Endothelial cell (in vitro differentiated cells): ENCODE measurements at places on chromosomes 7 and 10.

- DNase-seq = no peak
These were observed 154.3 kb downstream of the ARHGAP21 start for GRCh38 chr10:24569330-24569796.

GRCh38 chr10:132209130-132209529 lies 22.4 kb downstream of the DPYSL4 start:
- DNase-seq = no peak

DNA sequence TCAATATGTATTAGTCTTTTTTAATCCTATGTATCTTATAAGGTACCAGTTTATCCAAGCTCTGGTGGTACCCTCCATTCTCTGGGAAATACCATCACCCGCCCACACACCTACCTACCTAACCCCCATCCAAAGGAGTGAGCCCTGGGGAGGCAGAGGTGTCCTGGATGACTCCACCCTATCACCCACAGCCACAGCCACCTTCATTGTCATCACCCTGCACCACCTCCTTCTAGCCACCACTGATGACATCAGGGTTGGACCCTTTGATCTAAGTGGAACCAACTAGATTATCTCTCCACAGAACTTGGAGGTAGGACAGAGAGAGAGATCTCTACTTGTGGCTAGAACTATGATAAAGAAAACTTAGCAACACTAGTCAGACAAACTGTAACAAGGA lies 259.4 kb downstream of the PARD3 start:
- DNase-seq = no peak

DNA sequence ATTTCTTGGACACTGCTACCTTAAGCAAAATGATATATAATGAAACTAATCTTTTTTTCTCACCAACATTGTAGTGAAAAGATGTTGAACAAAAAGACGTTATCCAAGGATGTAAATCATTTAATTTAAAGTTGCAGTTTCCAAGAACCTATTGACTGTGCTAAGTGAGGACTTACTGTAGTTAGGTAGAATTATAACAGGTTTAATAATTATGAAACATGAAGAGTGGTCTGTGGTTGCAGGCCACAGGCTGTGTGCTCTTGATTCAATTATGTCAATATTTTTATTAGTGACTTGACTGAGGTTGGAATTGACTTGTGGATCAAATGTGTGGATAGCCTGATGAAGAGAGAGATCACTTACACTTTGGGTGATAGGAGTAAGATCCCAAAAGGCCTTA lies 478.1 kb downstream of the AUTS2 start:
- DNase-seq = no peak

- no peak for DNase-seq
These were observed 43.4 kb downstream of the GRK5 start for GRCh38 chr10:119250641-119251314.

GRCh38 chr7:157440346-157441022 lies 103.7 kb downstream of the DNAJB6 start:
- no peak for DNase-seq

DNA sequence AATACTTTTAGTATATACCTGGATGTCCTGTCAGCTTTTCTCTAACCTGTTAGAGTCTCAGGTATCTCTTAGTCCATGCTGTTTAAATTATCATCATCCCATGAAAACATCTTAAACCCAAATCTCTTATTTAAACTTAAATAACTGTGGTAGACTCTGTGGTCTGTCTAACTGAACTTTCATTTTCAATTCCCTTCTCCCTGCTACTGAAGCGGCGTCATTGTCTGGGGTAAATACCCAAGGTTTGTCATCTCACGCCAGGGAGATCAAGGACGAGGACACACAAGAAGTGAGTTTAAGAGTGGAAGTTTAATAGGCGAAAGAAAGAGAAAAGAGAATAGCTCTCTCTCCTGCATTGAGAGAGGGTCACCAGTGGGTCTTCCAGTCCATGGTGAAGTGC lies 804.4 kb upstream of the CELF2 start:
- DNase-seq = no peak

DNA sequence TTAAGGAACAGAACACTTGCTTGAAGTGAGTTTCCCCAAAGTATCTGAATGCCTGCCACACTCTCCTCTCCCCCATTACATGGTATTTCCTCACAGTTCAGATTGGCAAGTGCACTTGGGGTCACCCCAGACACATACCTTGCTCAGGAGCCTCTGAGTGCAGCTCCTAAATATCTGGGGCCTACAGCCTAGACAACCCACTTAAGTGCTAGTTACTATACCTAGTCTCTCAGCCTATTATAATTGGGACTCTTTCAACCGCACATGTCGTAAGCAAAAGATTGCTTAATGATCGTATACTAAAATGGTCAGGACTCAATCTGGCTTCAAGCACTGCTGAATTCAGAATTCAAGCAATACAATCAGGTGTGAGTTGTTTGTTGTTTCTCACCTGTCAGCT lies 19.9 kb downstream of the TMEM176B start:
- no peak for DNase-seq

DNA sequence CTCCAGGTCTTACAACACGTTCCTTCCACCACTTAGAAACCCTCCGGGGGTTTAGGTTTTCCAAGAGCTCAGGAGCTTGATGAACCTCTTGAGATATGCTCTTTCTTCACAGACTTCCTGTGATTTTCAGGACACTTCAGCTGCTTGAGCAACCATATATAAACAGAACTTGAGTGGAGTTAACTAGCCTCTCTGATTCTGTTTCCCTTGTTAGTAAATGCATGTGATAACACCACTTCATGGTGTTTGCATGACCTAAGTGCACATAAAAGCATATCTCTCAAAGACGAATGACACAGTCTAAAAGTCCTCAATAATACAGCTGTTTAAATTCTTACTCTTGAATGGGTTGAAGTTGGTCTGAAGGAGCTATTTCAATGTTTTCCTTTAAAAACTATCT lies 9.9 kb downstream of the PRR15 start:
- no peak for DNase-seq

DNA sequence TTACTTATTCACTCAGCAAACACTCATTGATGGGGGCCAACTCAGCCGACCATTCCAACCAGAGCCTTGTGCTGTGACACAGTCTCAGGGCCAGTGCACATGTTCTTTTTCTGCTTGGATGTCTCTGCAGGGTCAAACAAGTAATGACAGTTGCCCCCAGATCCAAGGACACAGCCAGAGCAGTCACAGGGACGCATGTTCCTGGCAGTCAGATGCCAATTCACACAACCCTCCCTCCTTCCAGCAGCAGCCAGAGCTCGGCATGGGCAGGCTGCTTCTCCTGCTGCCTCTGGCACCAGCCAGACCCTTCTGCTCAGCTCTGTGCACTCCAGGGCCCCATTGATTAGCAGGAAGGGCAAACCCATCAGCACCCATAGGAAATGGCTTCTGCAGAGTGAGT lies 20.3 kb downstream of the DRGX start:
- no peak for DNase-seq
